ENCODE measurements at places on chromosomes 11 and 22.

- no peak for DNase-seq
Observed at GRCh38 chr11:5284637-5285036, 14.9 kb upstream of the HBE1 start.

- DNase-seq: no peak
Observed at GRCh38 chr11:102413497-102413896, 39.1 kb downstream of the TMEM123 start.

GRCh38 chr11:74453373-74453975 lies 13.9 kb downstream of the KCNE3 start:
- peak; percentile 59 for DNase-seq

- DNase-seq: no peak
Observed at GRCh38 chr22:30717952-30718351, 23.3 kb downstream of the OSBP2 start.

GRCh38 chr11:67695606-67696005 lies 21.2 kb upstream of the ALDH3B2 start:
- no peak for DNase-seq

GRCh38 chr11:72788241-72788640 lies 5.6 kb downstream of the STARD10 start:
- DNase-seq: no peak

GRCh38 chr22:44180706-44181032 lies at the start of gene PARVG:
Gene PARVG (plus strand): TSS chr22:44180925. CDS start chr22:44183330, 2,405 bp downstream.
- DNase-seq: no peak

DNA sequence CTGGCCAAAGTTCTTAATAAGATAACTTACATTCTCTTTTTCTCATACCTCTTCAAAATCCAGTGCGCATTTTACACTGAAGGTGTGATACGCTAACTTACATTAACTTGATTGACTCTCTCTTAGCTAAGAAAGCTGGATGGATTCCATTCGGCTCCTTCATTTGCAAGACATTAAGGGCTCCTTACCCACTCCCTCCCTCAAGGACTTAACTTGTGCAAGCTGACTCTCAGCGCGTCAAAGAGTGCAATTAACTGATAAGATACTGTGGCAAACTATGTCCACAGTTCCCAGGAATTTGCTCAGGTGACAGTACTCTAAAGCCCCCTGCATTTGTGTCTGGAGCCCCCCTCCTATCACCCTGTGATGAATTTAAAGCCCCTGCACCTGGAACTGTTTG lies 6.4 kb upstream of the RFPL1 start:
- DNase-seq: no peak

GRCh38 chr22:26970809-26971394 lies 313.5 kb downstream of the MIAT start:
- no peak for DNase-seq

- DNase-seq: no peak
Observed at GRCh38 chr11:27233654-27234042, 129.4 kb downstream of the CCDC34 start.

DNA sequence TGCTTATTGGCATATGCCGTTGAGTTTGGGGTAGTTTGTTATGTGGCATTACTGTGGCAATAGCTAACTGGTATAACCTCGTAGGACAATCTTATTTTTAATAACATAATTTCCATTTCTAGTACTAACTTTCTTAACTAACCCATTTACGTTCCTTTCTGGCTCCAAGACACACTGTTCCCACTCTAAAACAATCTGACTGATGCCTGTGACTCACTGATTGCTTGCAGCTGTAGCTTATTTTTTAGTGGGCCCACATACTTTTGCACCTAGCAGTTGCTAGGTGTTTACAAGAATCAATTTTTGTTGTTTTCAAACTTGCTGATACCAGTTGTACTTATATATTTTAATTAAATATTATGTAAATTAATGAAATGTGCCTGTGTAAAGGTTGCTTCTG lies 52.2 kb downstream of the FAT3 start:
- no peak for DNase-seq

DNA sequence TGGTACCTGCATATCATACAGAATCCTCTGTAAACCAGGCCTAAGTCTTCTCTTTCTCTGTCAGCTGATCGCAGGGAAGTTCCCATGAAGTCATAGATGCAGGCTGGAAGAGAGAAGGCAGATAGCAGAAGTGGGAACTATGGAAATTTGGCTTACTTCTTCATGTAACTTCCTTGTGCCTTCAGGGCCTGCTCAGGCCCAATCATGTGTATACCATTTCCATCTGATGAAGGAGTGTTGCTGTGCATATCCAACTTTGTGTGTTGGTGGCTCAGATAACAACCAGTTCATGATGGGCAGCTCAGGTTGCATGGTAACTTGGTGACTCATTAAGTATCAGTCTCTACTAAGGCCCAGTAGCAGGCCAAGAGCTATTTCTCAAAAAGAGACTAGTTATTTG lies 53.1 kb upstream of the CEP295 start:
- DNase-seq: no peak

- DNase-seq: no peak
Observed at GRCh38 chr11:116065986-116066385, 561.8 kb upstream of the CADM1 start.

DNA sequence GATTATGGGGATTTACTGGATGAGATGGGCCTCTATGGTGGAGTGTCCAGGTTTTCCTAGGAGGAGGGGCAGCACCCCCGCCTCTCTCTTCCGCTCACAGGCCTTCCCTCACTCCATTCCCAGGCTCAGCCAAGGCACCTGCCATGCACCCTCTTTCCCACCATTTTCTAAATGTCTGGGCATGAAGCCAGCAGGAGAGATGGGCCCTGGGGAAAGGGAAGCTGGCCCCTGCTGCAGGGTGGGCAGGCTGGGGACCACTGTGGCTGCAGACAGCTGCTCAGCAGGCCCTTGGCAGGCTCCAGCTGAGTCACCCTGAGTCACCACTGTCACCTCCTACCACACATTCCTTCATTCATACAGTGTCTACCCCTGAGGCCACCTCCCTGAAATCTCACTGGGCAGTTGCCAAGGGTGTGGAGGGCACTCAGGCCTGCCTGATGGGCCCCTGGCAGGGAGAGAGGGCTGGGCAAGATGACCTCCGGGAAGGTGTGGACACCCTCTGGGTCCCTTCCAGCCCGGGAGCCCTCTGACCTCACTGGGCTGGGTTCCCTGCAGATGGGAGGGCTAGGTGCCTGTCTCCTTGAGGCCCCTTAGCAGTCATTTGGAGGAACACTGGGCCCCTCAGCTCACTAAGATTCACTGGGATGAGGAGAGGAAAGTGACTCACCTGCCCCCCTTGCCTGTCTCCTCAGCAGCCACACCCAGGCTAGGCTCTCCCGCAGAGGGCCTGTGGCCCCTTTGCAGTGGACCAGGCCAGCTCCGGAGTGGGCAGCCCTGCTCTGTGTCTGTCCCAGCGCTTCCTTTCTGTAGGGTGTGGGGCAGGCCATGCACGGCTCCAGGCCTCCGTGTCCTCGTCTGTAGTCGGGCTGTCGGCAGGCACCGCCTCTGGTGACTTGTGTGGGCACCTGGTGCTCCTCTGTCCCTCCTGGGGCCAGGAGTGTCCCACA lies 7.8 kb downstream of the MYEOV start:
- no peak for DNase-seq

GRCh38 chr11:23539556-23539955 lies 679.3 kb upstream of the CCDC179 start:
- DNase-seq: no peak

DNA sequence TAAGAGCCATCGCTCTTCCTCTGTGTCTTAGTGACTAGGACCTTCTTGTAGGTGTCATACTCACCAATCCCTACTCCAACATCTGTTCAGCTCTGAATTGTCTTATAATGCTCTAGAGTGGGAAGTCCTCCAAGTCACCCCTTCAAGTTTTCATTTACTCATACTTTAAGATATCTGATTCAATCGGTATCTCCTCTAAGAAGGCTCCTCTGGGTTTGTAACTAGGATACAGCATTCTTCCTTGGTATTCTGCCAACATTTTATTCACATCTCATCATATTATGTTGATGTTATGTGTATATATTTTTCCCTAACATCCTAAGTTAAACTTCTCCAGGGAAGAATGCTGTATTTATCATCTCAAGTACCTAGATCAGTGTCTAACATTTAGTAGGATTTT lies 662.1 kb downstream of the NTM start:
- no peak for DNase-seq

- DNase-seq: no peak
Observed at GRCh38 chr11:56750190-56750589, 1.7 kb upstream of the OR9G4 start.

GRCh38 chr11:118917481-118918127 lies 8.1 kb downstream of the BCL9L start:
- DNase-seq: peak; percentile 50

DNA sequence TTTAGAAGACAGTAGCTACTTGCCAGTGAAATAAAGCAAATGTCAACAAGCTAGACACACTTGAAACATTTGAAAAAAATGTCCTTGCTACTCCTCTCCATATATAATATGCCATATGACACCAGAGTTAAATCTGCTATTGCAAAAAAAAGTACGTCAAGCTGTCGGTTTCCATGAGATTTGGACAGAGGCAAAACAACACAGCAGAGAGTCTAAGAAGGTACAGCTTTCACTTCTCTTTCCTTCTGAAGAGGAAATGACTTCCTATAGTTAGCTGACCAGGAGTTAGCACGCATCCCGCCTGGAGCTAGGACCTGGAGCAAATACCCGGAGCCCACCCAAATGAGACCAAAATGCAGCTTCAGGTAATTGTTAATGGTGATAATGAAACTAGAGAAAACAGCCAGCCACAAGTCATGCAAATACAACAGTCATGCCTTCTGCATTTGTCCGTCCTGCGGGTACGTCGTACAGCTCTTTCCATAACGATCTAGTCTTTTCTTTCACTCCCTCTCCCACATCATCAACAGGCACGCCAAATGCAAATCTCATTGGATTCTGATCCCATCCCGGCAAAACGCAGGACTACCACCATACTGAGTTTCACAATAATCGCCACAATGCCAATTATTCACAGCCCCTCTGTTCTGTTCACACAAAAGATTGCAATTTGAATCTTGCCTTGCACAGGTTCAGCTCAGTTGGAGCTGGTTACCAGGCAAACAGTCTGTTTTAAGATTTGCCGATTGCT lies 395.0 kb upstream of the CCDC90B start:
- DNase-seq: no peak

GRCh38 chr11:95247127-95247684 lies 16.2 kb upstream of the SESN3 start:
- no peak for DNase-seq

DNA sequence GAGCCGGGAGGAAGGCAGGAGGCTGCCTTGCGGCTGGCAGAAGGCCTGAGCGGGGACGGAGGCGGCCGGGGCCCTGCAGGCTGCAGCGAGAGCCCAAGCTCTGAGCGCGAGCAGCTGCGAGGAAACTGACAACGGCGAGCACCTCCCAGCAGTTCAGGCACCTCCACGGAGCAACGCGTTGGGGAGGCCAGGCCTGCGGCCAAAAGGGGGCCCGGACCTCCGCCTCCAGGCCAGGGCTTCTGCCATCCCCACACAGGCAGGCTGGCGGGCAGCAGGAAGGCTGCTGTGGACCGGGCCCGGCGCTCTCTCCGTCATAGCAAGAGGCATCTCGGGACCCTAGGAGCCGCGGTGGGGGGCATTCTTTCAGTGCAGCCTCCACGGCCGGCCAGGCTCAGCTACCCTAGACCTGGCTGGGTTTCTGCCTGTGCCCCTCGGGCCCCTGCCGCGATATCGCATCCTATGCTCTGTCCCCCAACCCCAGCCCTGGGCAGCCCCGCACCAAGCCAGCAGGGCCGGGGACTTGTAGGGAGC lies 22.9 kb upstream of the SLC22A12 start:
- DNase-seq: no peak

GRCh38 chr11:47886096-47886495 lies 37.9 kb upstream of the NUP160 start:
- DNase-seq: no peak

- no peak for DNase-seq
Observed at GRCh38 chr11:90775567-90776165, 552.8 kb upstream of the CHORDC1 start.

DNA sequence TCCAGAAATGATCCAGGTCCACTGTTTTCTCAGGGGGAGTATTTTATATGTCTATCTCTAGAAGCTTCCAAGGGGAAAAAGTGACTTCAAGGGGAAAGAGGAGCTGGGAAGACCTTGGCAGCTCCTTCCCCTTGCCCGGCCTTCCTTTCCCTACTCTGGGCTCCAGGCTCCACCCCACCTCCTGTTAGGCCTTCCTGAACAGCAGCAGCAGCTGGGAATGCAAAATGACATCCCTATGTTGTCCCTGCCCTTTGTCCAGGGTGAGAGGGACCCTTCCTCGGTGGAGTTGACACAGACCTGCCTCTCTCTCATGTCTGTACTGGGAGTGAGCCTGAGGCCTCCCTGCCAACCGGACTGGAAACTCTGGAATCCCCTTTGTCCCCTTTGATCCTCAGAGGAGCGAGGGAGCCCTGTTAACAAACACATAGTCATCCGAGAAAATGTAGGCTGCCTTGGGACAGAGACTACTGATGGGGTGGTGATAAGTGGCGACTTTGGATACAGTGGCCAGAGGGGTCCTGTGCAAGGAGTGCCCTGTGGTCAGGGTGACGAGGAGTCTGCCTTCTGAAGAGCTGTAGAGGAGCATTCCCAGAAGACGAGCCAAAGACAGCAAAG lies 9.0 kb upstream of the MALAT1 start:
- DNase-seq: no peak

- no peak for DNase-seq
Observed at GRCh38 chr11:65353376-65353775, 1.2 kb upstream of the TIGD3 start.

- DNase-seq: no peak
Observed at GRCh38 chr11:57681168-57681567, 13.3 kb downstream of the ZDHHC5 start.

- no peak for DNase-seq
Observed at GRCh38 chr11:94129512-94130297, 1.1 kb downstream of the PANX1 start.

GRCh38 chr11:43282607-43283440 lies 29.0 kb upstream of the API5 start:
- peak; percentile 44 for DNase-seq

- DNase-seq: no peak
Observed at GRCh38 chr11:87908086-87908485, 267.2 kb downstream of the RAB38 start.

DNA sequence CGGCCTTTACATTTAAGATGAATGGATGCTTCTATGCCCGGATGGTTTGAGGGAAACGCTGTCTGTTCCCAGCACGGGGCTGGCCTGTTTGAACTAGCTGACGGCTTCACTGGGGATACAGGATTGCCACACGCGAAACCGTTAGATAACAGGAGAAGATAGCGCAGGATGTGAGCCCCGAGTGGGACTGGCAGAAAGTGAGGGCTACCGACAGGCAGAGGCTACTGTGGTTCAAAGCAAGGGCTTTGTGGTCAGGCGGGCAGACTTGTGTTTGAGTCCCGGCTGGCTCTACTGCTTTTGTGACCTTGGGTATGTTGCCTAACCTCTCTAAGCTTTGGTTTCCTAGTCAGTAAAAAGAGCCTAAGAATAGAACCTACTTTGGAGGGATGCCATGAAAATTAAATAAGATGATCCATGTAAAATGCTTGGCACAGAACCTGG lies 2.8 kb upstream of the OAF start:
- no peak for DNase-seq

DNA sequence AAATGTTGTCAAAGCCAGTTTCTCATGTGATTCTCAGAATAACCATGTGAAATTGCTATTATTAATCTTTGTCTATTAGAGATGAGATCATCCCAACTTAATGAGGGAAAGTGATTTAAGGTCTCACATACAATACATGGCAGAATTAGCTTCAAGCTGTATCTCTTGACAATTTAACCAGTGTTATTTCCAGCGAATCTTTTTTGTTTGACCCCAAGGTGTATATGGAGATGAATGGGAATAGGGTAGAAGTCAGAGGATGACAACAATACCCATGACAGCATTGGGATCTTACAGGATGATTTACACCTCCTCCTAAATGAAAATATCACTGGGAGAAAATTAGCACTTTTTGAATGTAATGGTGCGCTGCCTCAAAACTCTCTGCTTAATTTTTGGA lies 290.8 kb upstream of the LUZP2 start:
- no peak for DNase-seq
